ENCODE measurements at places on chromosomes 2 and 18.

DNA sequence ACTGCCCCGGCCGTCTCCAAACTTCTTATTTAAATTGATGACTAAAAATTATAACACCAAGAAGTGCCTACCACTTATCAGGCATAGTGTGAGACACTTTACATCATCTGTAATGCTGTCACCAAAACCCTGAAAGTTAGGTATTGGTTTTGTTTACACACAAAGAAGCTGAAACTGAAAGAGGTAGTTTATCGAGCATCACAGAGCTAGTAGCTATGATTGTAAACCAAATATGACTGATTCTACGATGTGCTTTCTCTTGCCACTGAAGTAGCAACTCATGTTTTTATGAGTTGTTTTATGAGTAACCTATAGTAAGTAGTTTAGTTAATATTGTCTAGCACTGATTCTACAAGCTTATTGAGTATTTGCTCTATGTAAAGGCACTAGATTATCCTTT, 31.5 kb downstream of the DYNC1I2 start:
- no peak for DNase-seq

- no peak for DNase-seq
Measured at GRCh38 chr2:98441706-98442450, 2.8 kb upstream of the INPP4A start.

DNA sequence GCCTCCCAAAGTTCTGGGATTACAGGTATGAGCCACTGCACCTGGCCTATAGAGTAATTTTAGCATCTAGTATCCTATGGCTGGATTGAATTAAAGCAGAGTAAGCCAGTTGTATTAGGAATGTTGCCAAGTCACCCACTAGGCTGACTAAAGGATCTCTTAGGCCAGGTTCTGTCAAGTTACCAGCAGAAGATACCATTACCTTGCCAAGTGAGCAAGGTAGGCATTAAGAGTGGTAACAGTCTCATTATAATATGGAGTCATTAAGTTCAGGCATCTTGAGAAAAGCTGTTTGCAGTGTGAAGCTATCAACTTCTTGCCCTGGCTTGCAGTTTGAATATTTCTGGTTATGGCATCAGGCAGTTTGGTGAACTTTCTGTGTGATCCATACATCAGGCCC, 37.0 kb upstream of the MTCL1 start:
- no peak for DNase-seq

GRCh38 chr2:118568700-118569099, 278.7 kb downstream of the EN1 start:
- DNase-seq, result no peak

DNA sequence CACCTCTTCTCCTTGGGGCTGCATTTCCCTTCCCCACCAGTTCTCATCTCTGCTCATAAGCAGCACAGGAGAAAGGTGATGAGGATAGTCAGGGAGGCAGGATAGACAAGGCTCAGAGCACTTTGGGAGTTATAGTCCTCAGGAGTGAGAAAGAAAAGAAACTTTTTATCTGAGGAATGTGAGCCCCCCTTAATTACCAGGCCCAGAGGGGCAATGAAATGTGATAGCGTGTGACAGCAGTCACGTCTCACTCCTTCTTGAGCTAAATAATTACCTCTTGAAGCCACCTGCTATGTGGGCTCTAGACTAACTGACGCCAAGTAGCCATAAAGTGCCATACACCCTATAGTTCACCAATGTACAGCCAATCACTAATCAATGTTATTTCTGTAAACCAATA, 105.8 kb downstream of the SPP2 start:
- DNase-seq, result no peak

DNA sequence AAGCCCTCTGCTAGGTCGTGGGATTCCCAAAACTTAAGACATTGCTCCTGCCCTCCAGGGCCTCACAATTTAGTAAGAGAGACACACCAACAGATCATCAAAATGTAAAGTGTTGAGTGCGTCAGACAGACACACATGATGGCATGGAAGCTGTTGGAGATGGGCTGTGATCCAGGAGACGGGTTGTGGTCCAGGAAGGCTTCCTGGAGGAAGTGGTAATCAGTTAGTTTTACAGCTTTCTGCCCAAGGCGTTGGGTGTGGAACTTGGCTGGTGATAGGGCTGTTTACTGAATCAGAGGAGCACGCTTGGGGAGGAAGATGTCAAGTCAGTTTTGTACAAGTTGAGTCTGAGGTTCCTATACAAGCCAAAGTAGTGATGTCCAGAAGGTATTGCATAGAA, 24.0 kb upstream of the GLI2 start:
- no peak for DNase-seq

- no peak for DNase-seq
Measured at GRCh38 chr18:22093731-22094357, 75.5 kb upstream of the GATA6 start.

- no peak for DNase-seq
Measured at GRCh38 chr2:125004106-125004800, 979.2 kb downstream of the CNTNAP5 start.

GRCh38 chr2:77009307-77009706, 512.9 kb downstream of the LRRTM4 start:
- DNase-seq, result no peak

DNA sequence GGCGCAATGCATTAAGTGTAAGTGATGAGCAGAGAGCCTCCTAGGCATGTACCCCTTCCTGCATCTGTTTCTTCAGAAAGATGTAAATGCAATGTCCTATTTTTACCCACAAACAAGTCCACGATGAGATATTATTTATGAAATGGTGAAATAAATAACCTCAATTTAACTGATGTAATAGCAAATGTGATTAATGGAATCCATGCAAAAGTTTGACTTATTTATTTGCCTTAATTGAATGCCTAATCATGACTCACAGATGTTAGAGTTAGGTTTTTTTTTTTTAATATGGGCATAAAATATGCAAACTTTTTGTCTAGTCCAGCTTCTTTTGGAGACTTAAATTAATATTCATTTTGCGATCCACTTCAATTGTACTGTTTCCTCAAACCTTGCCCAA, 67.7 kb upstream of the ITGA4 start:
- DNase-seq, result no peak

GRCh38 chr18:68766433-68766832, 31.4 kb upstream of the CCDC102B start:
- DNase-seq, result no peak

DNA sequence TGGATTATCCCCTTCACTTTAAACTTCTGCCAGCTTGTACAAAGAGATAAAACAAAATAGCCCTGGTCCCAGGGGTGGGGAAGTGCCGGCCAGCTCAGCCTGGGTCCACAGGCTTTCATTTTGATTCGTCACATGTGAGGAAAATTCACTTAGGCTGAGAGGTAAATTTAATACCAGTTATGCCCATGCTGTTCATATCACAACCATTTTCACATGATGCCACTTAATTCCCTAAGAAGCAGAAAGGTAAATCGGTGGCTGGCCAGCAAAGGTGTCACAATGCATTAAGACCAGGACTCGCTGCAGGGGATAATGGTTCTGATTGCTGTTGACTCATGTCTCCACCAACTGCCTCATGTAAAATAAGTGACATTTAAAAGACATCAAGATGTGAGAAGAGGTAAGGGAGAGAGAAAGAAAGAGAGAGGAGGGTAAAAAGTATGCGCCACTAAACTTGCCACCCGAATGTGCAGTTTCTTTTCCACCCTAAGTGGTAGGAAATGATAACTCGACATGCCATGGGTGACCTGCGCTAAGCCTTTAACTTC, 261.0 kb upstream of the SIX3 start:
- no peak for DNase-seq

DNA sequence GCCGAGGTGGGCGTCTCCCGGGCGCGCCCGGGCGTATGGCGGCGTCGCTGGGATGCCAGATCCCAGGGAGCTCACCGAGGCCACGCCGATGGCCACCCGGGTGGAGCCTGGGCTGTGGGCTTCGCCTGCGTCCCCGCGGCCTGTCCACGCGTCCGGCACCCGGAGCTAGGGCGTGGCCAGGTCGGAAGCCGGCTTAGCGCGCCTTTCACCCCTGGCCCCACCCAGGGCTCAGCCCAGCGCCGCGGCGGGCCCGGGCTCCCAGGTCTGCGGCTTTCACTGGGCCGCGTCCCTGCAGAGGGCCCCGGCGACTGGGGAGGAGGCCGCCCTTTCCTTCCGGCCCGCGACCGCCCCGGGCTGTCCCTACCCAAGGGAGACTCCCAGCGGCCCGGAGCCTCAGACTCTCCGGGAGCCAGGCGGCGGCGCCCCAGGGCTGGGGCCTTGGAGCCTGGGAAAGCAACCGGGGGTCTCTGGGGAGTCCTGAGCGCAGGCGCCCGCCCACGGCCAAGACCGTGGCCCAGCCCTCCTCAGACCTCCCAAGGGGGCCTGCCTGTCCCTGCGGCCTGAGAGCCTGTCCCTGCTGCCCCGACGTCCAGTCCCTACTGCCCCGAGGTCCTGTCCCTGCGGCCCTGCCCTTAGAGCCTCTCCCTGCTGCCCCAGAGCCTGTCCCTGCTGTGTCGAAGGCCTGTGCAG, 36.3 kb upstream of the ITM2C start:
- peak; percentile 49 for DNase-seq

GRCh38 chr2:97967216-97967592, 28.5 kb downstream of the TMEM131 start:
- DNase-seq, result no peak

- DNase-seq, result no peak
Measured at GRCh38 chr2:136327162-136327852, 209.4 kb upstream of the CXCR4 start.

DNA sequence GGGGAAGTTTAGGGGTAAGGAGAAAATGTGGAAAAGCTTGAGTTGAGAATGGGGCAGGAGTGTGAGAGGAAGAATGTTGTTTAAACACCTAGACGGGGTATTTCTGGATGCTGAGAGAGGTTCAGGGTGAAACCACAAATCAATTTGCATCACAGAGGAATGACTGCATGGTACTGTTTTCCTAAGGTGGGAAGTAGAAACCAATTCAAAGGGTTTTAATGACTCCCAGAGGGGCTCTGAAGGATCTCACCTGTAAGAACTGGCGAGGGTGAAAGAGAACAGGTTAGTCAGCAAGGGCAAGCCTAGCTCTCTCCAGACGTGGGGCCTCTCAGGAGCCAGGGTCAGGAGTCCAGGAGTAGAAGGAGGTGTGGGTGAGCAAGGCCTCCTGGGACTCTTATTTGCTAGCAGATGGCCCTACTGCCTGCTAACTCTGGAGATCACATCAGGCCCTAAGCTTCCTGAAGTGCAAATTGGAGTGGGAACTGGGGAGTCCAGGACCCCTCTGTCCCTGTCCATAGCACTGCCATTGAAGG, 133.0 kb upstream of the CELF4 start:
- DNase-seq, result no peak

DNA sequence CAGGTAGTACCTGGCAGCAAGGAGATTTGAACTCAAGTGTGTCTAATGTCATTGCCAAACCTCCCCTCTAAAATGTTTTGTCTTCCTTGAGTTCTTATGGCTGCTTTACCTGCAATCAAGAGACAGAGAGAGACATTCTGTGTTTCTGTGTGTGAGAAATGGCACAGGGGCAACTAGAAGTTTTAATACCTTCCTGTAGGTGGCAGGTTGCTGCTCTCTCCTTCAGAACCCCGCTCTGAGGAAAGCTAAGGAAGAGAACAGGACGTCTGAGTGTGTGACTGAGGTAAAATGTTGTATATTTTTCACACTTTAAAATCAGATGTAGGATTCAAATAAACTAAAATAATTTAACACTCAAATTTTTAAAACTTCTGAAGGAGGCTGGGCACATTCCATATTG, 19.2 kb downstream of the DTNA start:
- no peak for DNase-seq

DNA sequence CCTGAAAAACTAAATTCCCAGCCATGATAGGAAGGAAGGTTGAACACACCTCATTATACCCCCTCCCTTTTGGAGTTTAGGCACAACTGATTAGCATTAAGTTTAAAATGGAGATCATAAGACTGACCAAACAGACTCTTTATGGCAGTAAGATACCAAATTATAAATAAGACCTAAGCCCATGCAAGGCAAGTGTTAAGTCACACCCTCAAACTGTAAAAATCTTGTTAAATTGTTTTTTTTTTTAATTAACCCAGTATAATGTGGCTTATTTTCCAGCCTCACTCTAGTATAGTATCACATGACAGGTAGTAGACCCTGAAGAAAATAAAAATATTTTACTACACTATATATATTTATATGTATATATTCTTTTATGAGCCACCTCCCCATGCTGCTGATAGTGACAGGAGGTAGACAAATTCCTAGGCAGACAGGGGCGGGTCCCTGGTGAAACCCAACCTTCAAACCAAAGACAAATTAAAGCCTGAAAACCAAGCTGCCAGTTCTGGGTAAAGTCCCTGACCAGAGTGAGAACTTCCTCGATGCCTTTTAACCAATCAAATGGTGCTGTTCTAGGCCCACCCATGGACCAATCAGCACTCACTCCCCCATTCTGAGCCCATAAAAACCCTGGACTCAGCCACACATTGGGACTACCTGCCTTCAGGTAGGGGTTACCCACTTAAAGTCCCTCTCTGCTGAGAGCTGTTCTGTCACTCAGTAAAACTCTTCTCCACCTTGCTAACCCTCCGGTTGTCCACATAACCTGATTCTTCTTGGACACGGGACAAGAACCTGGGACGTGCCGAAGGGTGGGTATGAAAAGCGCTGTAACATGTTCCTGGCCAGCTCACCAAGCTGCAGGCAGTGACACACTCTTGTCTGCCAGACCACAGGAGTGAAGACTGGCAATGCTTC, 123.9 kb upstream of the B3GNT2 start:
- no peak for DNase-seq

DNA sequence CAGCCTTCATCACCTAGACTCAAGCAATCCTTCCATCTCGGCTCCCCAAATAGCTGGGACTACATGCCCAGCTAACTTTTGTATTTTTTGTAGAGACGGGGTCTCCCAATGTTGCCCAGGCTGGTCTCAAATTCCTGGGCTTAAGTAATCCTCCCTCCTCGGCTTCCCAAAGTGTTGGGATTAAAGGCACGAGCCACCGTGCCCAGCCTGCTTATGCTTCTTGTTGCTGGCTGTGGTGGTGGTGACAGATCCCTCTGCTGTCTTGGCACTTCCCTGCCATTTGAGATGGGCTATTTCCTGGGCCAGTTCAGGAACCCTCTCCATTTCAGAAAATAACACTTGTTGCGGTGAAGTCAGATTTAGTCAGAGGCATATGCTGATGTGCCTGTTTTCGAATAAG, 28.8 kb downstream of the GATA6 start:
- DNase-seq, result no peak

DNA sequence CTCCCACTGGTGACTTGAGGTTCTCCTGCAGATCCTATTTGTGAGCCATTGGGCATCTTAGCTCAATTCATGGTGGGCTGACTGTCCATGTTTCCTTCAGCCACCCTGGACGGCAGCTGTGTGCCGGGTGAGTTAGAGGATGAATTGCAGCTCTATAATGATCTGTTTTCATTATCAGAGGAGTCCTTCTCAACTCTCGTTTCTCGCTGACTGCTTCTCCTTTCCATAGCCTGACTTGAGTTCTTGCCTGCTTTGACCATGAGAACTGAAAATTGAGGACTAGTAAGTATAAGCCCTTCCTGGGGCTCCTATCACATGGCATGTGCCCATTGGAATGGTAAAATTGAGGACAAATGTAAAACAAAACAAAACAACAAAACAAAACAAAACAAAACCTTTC, 121.8 kb downstream of the CDC42EP3 start:
- no peak for DNase-seq

- no peak for DNase-seq
Measured at GRCh38 chr2:237496428-237496827, 9.4 kb downstream of the MLPH start.

GRCh38 chr2:218387369-218388194, 5.5 kb downstream of the SLC11A1 start:
- DNase-seq, result no peak

- no peak for DNase-seq
Measured at GRCh38 chr2:237298151-237299118, 115.5 kb downstream of the COL6A3 start.

GRCh38 chr2:147515213-147515612, 329.6 kb upstream of the ACVR2A start:
- DNase-seq, result no peak
